ENCODE measurements at places on chromosomes 13 and 19.
A peak's percentile ranks its signal among the peaks of the same experiment; 100 is the strongest.

- no peak for DNase-seq
Measured at GRCh38 chr19:8506402-8506957, 4.0 kb upstream of the PRAM1 start.

DNA sequence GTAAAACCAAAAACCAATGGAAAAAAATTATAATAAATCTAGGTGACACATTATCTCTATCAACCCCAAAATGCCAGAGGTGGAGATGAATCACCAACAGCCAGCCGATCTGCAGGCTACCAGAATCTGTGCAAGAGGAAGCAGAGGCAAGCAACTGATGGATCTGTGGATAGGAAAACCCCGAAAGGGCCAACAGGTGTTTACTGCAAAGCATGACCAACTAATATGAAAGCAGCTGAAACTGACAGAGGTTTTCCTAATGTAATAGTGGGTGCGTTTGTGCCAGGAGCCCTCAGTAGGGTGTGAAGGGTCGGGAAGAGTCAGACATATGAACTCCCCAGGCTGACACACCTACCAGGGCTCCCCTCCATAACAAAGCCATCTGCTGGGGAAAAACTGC is 554.6 kb downstream of the RFC3 start:
- DNase-seq = no peak

- DNase-seq = no peak
Measured at GRCh38 chr13:73933795-73934194, 200.4 kb downstream of the KLF12 start.

DNA sequence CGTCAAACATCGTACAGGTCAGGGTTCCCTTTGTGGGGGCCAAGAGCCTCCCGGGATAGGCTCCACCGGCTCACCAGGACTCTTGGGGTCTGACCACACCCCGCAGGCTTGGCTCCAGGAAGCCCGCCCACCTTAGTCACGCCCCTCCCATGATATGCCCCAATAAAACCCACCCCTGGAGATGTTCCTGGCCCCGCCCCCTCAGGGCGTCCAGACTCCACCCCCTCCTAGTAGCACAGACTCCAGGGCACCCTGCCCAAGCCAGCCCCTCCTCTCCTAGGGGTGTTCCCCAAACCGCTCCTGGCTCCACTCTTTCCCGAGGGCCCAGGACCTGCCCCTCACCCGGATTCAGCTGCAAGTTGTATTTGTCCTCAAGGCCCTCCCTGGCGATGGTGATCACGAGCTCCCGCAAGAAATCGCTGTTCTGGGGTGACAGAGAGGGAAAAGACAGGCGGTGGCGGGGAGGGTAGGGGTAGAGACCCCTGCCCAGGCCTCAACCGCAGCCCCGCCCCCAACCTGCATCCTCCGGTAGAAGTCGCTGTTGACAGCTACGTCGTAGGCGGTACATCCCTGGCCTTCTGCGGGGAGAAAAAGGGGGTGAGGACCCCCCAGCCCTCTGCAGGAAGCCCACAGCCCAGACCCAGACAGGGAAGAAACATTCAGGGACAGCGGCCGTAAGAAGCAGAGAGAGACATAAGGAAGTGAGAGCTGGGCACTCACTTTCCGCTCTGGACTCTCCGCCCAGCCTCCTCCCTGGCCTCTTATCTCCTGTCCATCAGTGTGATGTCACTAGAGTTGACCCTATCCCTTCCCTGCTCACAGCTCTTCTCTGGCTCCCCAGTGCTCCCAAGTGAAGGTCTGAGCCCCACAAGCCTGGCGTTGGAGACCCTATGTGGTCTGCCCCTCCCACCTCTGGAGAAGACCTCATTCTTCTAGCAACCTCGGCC is 3.9 kb downstream of the PIH1D1 start:
- DNase-seq = no peak

- peak; percentile 48 for DNase-seq
Measured at GRCh38 chr13:111049791-111050538, 65.1 kb upstream of the ARHGEF7 start.

- peak; percentile 51 for DNase-seq
Measured at GRCh38 chr19:50492303-50493052, 15.8 kb upstream of the GARIN5A start.

DNA sequence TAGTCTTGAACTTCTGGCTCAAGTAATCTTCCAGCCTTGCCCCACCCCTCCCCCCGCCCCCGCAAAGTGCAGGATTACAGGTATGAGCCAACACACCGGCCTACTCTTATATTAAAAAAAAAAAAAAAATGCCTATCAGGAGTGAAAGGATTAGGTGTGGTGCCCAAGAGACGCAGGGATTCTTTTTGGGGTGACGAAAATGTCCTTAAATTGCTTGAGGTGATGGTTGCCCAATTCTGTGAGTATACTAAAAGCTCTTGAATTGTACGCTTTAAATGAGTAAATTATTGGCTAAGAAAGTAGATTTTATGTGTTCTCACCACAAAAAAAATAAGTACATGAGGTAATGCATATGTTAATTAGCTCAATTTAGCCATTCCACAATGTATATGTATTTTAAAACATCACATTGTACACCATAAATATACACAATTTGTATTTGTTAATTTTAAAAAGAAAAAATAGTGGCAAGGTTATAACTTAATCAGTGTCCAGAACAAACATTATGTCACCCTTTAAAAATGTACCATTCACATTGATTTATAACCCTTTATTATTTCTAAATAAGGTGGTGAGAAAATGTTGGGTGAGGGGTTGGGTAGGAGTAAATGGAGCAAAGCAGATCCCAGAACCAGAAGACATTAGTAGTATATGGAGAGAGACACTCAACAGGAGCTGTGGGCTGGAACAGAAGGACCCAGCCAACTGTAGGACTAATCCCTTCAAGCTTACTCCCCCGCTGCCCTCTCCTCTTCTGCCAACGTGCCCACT is 3.9 kb downstream of the IGSF23 start:
- DNase-seq = no peak

Data from eye (tissue), 1 donor.